ENCODE measurements at places on chromosomes 3 and 15.

DNA sequence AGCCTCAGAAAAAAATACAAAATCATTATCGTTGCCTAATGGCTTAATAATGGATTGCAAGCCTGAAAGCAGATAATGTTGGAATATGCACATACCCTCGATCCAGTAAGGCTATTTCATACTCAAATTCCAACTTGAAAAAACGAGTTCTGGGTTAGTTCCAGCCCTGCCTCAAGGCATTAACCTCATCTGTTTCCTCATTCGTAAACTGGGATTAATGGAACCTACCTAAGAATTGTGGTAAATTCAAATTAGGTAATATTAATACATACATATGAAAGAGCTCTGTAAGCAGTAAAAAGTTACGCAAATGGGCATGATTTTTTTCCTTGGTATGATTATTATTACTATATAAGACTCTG lies 107.5 kb downstream of the SRGAP3 start:
- no peak for DNase-seq

GRCh38 chr3:133935843-133936769 lies 40.4 kb upstream of the RAB6B start:
- DNase-seq, result no peak

- DNase-seq, result no peak
Measured at GRCh38 chr3:136699271-136699828, 52.8 kb downstream of the STAG1 start.

GRCh38 chr3:159662549-159662948 lies 326.1 kb upstream of the IL12A start:
- no peak for DNase-seq

DNA sequence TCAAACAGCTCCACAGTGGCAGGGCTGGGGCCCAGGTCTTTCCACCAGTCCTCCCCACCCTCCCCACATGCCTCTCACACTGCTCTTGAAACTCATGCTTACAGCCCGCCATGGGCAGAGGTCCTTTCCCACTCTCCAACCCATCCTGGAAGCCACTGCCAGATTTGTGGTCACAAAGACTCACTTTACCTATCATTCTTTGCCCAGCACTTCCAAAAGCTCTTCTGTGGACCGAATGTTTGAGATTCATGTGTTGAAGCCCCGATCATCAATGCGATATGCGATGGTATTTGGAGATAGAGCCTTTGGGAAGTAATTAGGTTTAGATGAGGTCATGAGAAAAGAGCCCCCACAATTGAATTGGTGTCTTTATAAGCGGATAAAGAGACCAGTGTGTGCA lies 247.8 kb downstream of the VPS13C start:
- no peak for DNase-seq

GRCh38 chr3:145628211-145628610 lies 532.8 kb downstream of the PLOD2 start:
- no peak for DNase-seq

DNA sequence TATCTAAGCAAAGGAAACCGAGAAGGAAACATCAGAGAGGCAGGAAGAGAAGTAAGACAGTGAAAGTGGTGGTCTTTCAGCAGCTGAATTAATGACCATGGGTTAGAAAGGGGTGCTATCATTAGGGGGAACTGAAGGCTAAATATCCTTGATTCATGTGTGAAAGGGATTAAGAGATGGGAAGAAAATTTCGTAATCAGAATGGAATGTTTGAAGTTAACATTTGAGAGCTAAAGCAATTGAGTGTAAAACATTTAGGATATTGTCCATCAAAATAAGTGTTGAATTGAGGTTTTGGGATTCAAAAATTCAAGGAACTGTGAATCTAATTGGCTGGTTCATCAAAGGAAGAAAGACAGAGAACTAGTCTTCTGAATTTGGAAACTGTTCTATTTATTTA lies 4.1 kb upstream of the ECT2 start:
- no peak for DNase-seq

GRCh38 chr3:57889807-57890206 lies 118.4 kb upstream of the FLNB start:
- DNase-seq, result no peak

- DNase-seq, result no peak
Measured at GRCh38 chr3:30516238-30516637, 90.2 kb upstream of the TGFBR2 start.

GRCh38 chr3:104892044-104892443 lies 474.7 kb upstream of the ALCAM start:
- DNase-seq, result no peak

- no peak for DNase-seq
Measured at GRCh38 chr3:128260275-128260674, 107.0 kb downstream of the EEFSEC start.

DNA sequence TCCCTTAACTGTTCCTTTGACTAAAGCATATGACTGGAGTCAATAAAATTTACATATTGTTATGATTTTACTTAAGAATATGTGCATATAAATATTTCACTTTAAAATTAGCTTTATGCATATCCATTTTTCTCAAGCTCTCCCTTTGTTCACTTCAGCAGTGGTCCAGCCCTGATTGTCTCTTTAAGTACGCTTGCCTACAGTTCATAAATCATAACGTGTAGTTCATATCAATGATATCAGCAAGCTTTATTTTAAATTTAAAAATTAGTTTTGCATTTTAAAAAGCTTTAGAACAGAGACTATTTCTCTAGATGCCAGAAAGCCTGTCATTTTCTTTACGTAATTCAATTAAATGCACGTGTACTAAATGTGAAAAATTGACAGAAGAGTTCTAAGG lies 721.9 kb downstream of the OTOL1 start:
- no peak for DNase-seq

DNA sequence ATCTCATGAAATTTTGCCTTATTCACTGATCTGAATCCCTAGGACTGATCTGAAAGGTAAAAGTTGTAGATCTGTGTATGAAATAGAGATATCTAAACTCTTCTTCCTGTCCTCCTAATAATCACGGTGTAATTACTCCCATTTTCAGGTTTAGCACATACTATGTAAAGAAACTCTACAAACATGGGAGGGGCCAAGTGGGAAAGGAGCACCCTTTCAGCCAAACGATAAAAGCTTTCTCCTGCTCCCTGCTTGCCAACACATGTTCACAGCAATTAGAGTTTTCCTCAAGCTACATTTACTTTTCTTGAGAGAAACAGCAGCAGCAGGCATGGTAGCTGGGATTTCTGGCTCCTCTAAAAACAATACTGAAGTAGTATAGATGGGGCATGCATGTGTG lies 71.6 kb downstream of the CHAC1 start:
- DNase-seq, result no peak

DNA sequence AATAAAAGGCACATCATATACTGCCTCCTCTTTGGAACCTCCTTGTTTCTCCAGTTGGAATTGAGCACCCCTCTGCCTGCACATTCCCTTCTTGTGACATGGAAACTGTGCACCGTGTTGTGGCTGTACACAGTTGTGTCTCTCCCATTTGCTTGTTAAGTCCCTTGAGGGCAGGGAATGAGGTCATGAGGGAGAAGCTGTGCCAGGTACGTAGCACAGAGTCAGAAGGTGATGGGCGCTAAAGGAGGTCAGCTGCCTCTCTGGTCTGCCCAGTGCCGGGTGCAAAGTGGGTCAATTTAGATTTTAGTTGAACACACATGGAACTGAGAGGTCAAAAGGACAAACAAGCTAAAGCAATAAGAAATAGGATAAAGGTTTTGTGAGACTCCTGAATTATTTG lies 124.4 kb downstream of the FAM43A start:
- no peak for DNase-seq

DNA sequence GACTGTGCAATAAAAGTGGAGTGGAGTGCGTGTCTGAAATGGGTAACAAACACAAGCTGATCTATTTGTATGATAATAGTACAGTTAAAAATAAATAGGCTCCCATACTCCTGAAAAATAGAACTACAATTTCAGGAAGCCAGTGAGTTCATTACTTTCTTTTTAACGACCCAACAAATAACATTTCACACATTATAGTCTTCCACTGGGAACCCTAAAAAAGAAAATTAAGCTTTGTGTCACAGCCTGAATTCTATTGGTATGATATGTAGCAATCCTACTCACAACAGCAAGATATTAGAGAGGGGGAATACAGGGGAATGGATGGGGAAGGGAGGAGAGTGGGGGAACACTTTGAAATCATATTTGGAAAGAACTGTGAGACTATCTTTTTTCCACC lies 156.9 kb upstream of the CNTN3 start:
- DNase-seq, result no peak

DNA sequence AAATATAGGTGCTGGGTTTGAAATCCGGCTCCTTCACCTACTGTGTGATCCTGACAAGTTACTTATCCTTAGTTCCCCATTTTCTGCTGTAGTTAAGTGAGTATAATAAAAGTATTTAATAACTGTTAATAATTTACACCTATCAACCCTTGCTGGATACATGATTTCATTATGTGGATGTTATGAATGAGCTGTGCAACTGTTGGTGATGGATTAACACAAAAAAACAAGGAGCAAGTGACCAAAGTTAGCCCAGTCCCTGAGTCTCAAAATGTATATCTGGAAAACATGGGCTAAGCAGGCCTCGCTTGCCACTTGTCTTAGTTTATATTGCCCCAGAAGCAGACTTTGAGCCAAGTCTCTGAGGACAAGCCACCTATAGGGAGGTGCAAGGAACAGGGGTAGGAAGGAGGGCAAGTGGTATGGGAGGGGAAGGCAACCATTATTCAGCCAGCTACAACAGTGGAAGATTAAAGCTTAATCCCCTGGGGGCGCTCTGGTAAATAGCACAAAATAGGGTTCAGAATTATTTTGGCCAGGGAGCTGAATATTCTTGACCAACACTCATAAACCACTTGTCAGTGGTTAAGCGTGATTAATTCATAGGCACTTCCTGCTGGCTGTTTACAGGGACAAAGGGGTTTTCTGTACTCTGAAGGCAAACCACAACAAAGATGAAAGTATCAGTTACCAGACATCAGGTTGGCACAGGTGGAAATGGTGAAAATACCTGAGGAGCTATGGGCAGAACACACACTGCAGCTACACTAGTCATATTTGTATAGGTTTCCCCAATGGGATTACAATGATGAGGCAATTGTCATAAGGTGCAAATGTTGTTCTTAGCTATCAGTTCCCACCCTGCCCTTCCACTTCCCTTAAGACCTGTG lies 76.2 kb downstream of the TRIM42 start:
- DNase-seq, result no peak

GRCh38 chr15:88219623-88220022 lies 36.9 kb downstream of the NTRK3 start:
- DNase-seq, result no peak

- DNase-seq, result no peak
Measured at GRCh38 chr3:186476044-186476468, 68.1 kb downstream of the CRYGS start.

DNA sequence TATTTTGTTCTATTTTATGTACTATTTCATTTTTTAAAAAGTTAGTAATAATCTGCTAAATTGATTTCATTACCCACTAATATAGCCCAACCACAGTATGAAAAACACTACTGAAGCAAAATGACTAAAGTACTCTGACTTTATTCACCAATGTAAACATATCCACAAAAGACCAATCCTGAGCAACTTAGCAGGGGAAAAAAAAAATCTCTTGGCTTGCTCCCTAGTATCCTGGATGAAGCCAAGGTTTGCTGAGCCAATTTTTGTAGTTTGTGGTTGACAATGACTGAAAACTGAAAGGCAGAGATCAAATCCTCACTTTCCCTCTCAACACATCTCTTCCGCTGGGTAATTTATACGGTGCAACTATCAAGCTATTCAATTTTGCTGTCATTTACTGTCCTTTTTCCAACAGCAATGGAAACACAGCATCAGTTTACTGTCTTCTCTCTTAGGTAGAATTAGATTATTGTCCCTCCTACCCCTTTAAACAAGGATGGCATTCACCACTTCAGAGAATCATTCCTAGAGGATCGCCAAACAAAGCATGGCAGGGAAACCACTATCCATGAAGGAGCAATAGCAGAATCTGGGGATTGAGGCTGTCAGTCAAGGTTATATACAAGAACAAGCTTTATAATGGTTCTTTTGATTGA lies 149.7 kb downstream of the THRB start:
- no peak for DNase-seq

DNA sequence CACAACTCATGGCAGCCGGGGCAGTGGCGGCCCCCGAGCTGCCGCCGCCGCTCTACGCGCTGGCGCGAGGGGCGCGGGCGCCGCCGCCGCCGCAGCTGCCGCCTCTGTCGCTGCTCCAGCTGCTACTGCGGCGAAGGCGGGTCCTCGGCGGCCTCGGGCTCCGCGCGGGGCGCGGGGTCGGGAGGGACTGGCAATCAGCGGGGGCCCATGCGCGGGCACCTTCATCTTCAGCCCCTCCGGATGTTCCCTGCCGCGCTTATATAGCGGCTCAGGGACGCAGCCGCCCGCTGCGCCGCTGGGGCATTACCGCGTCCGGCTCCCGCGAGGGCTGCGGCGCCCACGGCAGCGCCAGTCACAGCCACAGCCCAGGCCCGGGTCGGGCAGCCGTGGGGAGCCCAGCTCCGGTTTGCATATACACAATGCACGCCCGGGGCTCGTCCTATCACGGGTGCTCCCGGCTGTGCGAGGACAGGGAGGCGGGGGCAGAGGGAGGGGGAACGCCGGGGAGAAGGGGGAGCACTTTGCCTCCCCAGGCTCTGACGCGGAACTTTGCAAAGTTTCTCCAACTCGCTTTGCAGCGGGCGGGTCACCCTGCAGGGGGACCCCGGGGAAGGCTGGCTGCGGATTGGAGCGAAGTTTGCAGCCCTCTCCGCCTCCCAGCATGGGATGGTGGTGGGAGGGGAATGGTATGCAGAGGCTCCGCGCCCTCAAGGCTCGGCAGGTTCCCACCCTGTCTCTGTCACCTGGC lies at the start of gene VGLL3:
VGLL3 (minus strand) TSS at position 416 of the 748 bp plus-strand sequence; CDS start at position 10, 406 bp downstream.
- no peak for DNase-seq

- no peak for DNase-seq
Measured at GRCh38 chr3:73448761-73449301, 175.9 kb downstream of the PDZRN3 start.

DNA sequence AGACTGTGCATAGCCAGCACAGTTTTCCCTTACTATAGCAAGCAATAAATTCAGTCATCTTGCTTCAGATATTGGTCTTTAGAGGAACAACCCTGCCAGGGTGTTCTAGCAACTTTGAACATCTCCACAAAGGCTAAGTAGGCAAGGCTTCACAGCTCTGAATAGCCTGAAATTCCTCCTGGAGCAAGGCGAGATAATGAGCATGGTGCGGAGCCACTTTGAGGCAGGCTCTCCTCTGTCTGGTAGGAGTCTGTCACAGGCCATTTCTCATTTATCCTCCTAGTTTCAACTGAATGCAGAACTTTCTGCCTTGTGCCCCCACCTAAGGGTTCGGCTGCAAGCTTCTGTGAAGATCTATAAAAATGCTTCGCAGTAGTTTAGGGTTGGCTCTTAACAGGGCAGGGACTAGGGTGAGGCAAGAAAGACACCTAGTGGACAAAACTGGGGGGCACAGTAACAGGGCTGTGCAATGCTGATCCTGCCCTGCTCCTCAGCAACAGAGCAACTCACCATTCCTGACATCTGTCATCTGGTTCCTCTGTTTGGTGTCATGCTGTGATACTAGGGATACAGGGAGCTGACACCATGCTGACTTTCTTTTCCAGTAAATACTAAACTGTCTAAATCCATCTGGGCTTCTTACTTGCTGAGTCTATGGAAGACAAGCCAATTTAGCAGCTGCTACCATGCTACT lies 16.6 kb upstream of the EHHADH start:
- DNase-seq, result no peak

GRCh38 chr3:126613479-126614188 lies 41.3 kb downstream of the TXNRD3 start:
- DNase-seq, result no peak

GRCh38 chr3:81974751-81975150 lies 213.3 kb upstream of the GBE1 start:
- no peak for DNase-seq
